A549 treated with dexamethasone at 1 μM for 4 hours (cell line): ENCODE measurements at places on chromosomes 11 and 22. TPM values are rescaled to one million over a fixed set of nuclear protein-coding genes. Genes with fewer than 3 reads are reported as not detected.

Gene PATE2
- total RNA-seq: not detected in 5 replicates

Gene ZBTB16
- 0.76 to 1.6 TPM (median 1.3 TPM) in 5 replicates for total RNA-seq

Gene SC5D
- total RNA-seq: 9.8 to 11.8 TPM (median 10.0 TPM) in 5 replicates

Gene PGA5
- not detected in 5 replicates for total RNA-seq

Gene SYNGR1
- total RNA-seq: 9.4 to 11.9 TPM (median 10.2 TPM) in 5 replicates

Gene EIF4G2
- total RNA-seq: 607 to 728 TPM (median 660 TPM) in 5 replicates

Gene OR52L1
- not detected in 5 replicates for total RNA-seq

Gene FOLR2
- not detected in 5 replicates for total RNA-seq

Gene LRP5
- total RNA-seq: 27.9 to 62.2 TPM (median 60.1 TPM) in 5 replicates

Gene MAP6
- total RNA-seq: 1.4 to 2.3 TPM (median 1.7 TPM) in 5 replicates

Gene SAA1
- 3.0 to 4.5 TPM (median 3.5 TPM) in 5 replicates for total RNA-seq

Gene PYGM
- total RNA-seq: 0.17 to 0.69 TPM (median 0.39 TPM) in 5 replicates

Gene MRGPRX3
- 0.14 TPM in 1 of 5 replicates, not detected in the others for total RNA-seq

Gene PLAAT2
- total RNA-seq: 0.70 to 1.7 TPM (median 0.97 TPM) in 5 replicates

Gene SHANK2
- 7.0 to 12.1 TPM (median 8.8 TPM) in 5 replicates for total RNA-seq

Gene TREH
- not detected in 5 replicates for total RNA-seq

Gene CRYBB2
- 0.13 TPM in 1 of 5 replicates, not detected in the others for total RNA-seq

Gene FOSL1
- total RNA-seq: 101 to 162 TPM (median 128 TPM) in 5 replicates

Gene KCNC1
- total RNA-seq: 0.05 to 0.09 TPM (median 0.07 TPM) in 5 replicates

Gene DEUP1
- not detected in 5 replicates for total RNA-seq

Gene SLC1A2
- 0.08 to 0.15 TPM (median 0.12 TPM) in 5 replicates for total RNA-seq

Gene BEST1
- 1.3 to 5.6 TPM (median 1.6 TPM) in 5 replicates for total RNA-seq

Gene PRCP
- total RNA-seq: 41.2 to 53.4 TPM (median 45.5 TPM) in 5 replicates

Gene C22orf42
- not detected in 5 replicates for total RNA-seq

Gene CCDC73
- 0.03 to 0.04 TPM in 2 of 5 replicates, not detected in the others for total RNA-seq

Gene HSPA8
- total RNA-seq: 1,540 to 1,732 TPM (median 1,582 TPM) in 5 replicates

Gene C11orf86
- total RNA-seq: 37.3 to 63.3 TPM (median 53.3 TPM) in 5 replicates

Gene SULT4A1
- 0.07 TPM in 1 of 5 replicates, not detected in the others for total RNA-seq

Gene OR8A1
- not detected in 5 replicates for total RNA-seq

Gene RNF121
- 40.8 to 44.4 TPM (median 43.2 TPM) in 5 replicates for total RNA-seq

Gene PATE4
- not detected in 5 replicates for total RNA-seq

Gene XKR3
- total RNA-seq: not detected in 5 replicates

Gene TOM1
- 10.1 to 11.5 TPM (median 11.3 TPM) in 5 replicates for total RNA-seq

Gene SYT7
- 1.0 to 1.7 TPM (median 1.5 TPM) in 5 replicates for total RNA-seq

Gene TYMP
- total RNA-seq: 9.2 to 17.3 TPM (median 15.2 TPM) in 5 replicates

Gene CTSC
- total RNA-seq: 59.6 to 74.7 TPM (median 64.8 TPM) in 5 replicates

Gene ART1
- 0.08 TPM in 1 of 5 replicates, not detected in the others for total RNA-seq

Gene GAL3ST1
- total RNA-seq: 7.0 to 11.8 TPM (median 11.1 TPM) in 5 replicates

Gene CRYBB1
- not detected in 5 replicates for total RNA-seq

Gene KRTAP5-1
- total RNA-seq: not detected in 5 replicates

Gene UBQLNL
- 0.05 TPM in 1 of 5 replicates, not detected in the others for total RNA-seq

Gene DESI1
- 15.1 to 17.5 TPM (median 17.2 TPM) in 5 replicates for total RNA-seq

Gene RIMBP3B
- 0.24 to 0.45 TPM (median 0.37 TPM) in 5 replicates for total RNA-seq

Gene FGF3
- total RNA-seq: not detected in 5 replicates

Gene PLEKHB1
- total RNA-seq: 0.61 to 1.6 TPM (median 1.0 TPM) in 5 replicates
